ENCODE measurements at places on chromosomes 6 and 20.

DNA sequence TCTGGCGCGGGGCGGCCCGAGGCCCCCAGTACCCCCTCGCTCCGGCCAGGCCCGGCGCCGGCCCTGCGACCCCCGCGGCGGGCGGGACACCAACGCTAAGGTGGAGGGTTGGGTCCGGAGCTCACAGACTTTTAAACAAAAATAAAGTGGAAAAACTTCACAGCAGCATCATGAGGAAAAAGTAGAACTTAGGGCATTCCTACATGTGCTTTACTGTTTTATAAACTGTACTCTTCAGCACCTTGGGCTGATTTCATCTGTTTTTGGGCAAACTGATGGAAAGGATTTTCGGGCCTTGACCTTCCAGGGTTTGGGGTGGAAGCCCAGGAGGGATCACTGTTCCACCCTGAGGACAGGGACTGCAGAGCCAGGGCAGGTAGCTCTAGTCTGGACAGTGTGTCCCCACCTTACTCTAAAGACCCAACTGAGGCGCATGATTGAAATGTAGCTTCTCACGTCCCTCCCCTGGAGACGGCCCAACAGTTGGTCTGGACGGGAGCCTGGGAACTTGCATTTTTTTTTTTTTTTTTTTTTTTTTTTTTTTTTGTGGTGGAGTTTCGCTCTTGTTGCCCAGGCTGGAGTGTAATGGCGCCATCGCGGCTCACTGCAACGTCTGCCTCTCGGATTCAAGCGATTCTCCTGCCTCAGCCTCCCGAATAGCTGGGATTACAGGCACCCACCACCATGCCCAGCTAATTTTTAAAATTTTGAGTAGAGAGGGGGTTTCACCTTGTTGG is 740 bp downstream of the NELFCD start:
- no peak for DNase-seq

- DNase-seq = no peak
These were observed 215.0 kb downstream of the THBS2 start for GRCh38 chr6:169038691-169039090.

DNA sequence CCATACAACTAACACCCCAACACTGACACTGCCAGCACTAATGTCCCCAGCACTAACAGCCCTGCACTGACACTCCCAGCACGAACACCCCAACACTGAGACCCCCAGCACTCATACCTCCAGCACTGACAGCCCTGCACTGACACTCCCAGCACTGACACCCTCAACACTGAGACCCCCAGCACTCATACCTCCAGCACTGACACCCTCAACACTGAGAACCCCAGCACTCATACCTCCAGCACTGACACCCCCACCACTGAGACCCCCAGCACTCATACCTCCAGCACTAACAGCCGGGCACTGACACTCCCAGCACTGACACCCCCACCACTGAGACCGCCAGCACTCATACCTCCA is 57.2 kb downstream of the ERMARD start:
- DNase-seq = no peak

GRCh38 chr6:43515808-43516207 is 918 bp downstream of the YIPF3 start:
- no peak for DNase-seq

GRCh38 chr20:21510414-21511384 is 3.2 kb downstream of the NKX2-2 start:
- no peak for DNase-seq

- DNase-seq = no peak
These were observed 33.1 kb upstream of the CLIC5 start for GRCh38 chr6:46048646-46049297.

- DNase-seq = no peak
These were observed 11.6 kb downstream of the DEFB127 start for GRCh38 chr20:168876-169275.

- no peak for DNase-seq
These were observed 98.5 kb downstream of the TULP4 start for GRCh38 chr6:158410784-158411183.

GRCh38 chr6:79101164-79101563 is 23.1 kb upstream of the PHIP start:
- DNase-seq = no peak

- no peak for DNase-seq
These were observed 263.0 kb downstream of the SMOC2 start for GRCh38 chr6:168703990-168704389.

DNA sequence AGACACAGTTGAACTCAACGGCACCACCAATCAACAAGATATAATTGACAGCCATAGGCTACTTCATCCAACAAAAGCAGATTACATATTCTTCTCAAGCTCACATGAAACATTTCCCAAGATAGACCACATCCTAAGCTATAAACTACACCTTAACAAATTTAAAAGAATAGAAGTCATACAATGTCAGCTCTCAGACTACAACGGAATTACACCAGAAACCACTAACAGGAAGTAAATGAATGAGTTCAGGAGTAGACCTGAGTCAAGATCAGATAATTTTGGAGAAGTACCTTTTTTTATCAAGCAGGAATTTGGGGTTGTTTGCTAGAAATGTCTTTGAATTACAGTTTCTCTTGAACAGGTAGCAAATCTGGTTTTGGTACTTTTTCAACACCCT is 237.8 kb downstream of the TBX18 start:
- no peak for DNase-seq

- no peak for DNase-seq
These were observed 179.7 kb upstream of the SCGN start for GRCh38 chr6:25472306-25472705.

- DNase-seq = no peak
These were observed 537.5 kb downstream of the QKI start for GRCh38 chr6:163952005-163952404.

DNA sequence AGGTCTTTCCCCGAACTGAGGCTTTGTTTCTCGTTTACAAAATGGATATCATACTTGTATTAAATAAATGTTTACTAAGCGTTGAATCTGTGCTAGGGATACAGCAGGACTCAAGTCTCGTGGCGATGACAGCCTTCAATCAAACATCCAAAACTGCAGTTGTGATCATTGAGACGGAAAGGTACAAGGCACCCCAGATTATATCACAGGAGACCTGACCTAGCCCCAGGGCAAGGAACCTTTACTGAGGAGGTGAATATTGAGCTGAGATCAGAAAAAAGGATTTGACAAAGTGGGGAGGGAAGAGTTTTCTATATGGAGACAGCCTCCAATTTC is 476 bp downstream of the AAR2 start:
- no peak for DNase-seq

DNA sequence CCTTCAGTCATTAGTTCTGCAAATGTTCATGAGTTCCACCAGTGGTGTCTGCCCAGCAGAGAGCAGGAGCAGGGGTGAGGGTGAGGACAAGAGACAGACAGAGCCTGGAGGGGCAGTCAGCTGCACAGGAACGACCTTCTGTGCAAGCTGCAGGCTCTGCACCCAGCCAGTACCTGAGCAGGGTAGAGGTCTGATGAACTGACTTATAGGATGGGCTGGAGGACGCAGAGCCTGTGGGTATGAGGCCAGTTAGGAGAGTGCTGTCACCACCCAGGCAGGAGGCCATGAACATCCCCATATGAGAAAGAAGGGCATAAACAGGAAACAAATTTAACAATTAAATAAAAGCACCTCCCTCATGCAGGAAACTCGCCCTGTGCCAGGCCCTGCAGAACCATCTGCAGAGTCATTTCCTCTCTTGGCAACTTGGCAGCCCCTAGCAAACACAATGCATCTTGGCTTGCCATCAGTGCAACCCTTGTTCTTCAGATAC is 17.9 kb downstream of the C6orf15 start:
- DNase-seq = no peak

- DNase-seq = no peak
These were observed 4.5 kb upstream of the FOXO3 start for GRCh38 chr6:108556250-108556649.

DNA sequence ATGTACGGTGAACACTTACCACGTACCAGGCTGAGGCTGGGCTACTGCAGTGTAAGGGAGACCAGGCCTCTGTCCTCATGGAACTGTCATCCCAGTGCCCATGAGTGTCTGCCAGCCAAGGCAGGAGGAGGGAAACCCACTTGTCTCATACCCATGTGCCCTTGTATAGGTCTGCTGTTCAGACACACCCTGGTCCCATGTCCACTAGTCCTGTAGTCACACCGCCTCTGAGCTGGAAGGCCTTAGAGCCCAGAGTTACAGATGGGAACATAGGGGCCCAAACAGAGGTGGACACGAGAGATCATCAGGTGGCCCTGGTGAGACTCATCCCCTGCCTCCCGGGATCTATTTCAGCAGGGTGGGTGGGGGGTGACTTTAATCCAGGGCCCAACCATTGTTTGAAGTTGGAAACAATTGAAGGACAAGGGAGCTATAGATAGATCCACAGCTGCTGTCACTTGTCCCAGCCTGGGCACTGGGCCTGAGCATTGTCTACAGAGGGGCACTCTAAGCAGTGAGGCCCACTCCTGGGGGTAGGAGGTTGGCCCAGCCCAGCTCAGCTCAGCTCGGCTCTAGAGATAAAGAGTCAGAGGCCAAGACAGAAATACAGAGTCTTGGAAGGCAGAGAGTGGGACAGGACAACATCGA is 14.6 kb downstream of the MYH7B start:
- no peak for DNase-seq

DNA sequence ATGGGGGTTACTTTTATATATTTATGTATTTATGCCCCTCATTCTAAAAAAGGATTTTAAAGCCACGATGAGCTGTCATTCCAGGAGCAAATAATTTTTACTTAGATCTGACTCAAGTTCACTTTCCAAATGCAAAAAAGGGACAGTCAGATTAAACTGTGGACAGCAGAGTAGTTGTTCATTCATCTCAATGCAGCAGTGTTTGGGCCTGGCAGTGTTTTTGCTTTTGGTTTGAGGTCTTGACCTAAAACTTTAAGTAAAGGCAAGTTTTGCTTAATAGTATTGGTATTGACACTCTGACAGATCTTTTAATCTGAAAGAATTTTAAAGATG is 13.9 kb downstream of the JARID2 start:
- DNase-seq = no peak

GRCh38 chr6:130980310-130981032 is 82.6 kb downstream of the EPB41L2 start:
- DNase-seq = no peak

- DNase-seq = no peak
These were observed 23.8 kb upstream of the TAF8 start for GRCh38 chr6:42026540-42026939.

- DNase-seq = no peak
These were observed 39.7 kb downstream of the ISM1 start for GRCh38 chr20:13260650-13261279.

GRCh38 chr6:16684896-16685554 is 76.2 kb downstream of the ATXN1 start:
- no peak for DNase-seq

DNA sequence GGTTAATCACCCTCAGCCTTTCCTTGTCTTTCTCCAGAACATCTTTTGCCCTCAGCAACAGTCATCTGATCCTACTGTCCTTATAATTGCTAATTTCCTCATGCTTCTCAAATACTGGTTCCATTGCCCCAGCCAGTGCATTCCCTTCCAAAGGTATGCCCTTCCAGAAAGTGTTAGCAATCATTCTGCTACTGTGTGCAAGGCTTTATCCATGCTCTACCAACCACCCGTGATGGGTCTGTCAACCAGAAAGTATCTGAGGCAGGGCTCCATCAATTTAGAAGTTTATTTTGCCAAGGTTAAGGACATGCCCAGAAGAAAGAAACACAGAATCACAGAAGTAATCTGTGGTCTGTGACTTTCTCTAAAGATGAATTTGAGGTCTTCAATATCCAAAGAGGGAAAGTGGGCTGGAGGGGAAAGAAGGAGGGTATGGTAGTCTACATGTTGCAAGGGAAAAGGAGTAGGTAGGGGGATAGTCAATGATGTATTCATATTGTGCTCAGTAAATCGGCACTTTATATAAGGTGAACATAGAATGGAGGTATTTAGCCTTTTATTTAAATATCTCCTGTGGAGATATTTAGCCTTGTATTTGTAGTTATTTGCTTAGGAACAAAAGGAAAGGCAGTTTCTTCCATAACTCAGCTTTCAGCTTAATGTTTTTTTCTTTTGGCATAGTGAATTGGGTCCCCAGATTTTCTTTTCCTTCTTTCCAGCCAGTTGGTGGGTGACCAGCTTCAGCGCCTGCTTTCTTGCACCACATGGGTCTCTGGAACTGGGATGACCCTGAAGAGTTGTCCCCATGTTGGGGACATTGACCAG is 35.2 kb upstream of the PAQR8 start:
- no peak for DNase-seq

DNA sequence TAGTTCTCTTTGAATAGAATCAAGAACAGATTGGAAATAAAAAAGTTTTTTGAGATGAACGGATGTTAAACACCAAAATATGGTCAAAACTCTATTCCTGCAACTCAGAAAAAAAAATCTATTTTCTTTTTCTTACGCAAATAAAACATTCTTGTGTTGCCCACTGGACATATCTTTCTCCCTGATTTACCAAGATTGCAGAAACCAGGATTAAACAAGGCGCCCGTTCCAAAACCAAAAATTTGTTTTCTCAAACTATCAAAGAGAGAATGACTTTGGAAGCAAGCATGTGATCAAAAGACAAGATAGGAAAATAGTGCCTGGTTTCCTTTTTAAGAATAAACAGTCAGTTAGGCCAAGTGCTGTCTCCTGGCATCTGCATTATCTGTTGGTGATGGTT is 273.1 kb downstream of the CLIC5 start:
- DNase-seq = no peak

DNA sequence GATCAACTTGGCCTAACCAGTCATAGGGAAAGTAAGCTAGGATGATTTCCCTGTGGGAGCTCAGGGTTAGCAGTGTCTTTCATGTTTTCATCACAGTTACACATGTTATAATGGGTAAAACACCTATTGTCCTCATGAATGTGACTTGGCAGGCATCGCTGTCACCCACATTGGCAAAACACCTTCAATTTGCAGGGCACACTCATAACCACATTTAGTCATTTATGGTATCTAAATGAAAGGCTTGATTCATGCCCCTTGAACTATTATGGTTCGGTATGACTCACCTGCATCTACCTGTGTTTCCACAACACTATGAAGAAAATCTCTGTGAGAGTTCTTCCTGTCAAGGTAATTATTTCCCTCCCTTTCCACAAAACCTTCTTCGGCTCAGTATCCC is 49.2 kb downstream of the FRK start:
- DNase-seq = no peak
